Left lung (tissue), 14 donors: ENCODE measurements at places on chromosomes 1 and 21. TPM values are rescaled to one million over a fixed set of nuclear protein-coding genes. Genes with fewer than 3 reads are reported as not detected.

The OR2T2 gene
- not detected for total RNA-seq

The ODR4 gene
- 22.5 TPM for total RNA-seq

The KIF2C gene
- total RNA-seq, result 3.3 TPM

The FAM167B gene
- total RNA-seq, result 15.2 TPM

The LCE2C gene
- not detected for total RNA-seq
